ENCODE measurements at places on chromosomes 12 and 14.

DNA sequence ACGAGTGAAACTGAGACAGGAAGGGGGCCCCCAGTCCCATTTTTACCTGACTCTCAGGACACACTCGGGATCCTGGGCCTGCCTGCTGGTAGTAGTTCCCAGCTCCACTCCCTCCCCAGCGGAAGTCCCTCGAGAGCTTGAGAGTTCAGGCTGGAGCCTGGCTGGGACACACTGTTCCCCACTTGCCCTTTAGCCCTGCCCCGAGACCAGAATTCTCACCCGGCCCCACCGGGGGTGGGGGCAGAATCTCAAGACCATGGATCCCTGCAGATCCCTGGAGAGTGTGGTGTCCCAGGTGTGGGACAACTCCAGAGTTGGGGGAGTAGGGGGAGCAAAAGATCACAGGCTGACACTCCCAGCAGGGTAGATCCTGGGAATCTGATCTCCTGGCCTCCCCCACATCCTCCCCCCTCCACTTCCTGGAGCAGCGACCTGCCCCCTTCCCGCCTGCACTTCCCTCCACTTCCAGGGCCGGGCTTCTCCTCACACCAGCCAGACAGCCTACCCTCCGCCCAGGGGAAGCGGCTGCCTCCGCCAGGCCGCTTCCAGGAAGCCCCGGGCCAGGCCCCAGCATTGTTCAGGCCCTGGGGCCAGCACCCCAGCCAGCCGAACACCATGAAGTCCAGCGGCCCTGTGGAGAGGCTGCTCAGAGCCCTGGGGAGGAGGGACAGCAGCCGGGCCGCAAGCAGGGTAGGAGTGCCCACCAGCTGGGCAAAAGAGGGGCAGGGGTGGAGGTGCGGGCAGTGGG is at the start of gene TNS2:
Gene TNS2, plus strand, starts transcription at position 495 of the 748 bp plus-strand sequence. Its CDS starts 121 bp downstream, at position 616.
- DNase-seq = no peak

- DNase-seq = no peak
Observed at GRCh38 chr12:91654087-91654486, 471.5 kb upstream of the DCN start.

- no peak for DNase-seq
Observed at GRCh38 chr14:95034788-95035187, 122.5 kb downstream of the DICER1 start.

DNA sequence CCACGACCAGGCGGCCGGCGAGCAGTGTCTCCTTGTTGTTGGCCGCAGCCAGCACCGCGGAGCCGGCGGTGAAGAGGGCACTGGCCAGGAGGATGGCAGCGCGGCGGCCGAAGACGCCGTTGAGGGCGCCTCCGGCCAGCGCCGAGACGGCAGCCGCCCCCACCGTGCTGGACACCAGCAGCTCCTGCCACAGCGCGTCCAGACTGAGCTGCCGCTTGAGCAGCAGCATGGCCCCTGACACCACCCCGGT is 691 bp downstream of the SLC2A13 start:
- DNase-seq = peak; percentile 2

DNA sequence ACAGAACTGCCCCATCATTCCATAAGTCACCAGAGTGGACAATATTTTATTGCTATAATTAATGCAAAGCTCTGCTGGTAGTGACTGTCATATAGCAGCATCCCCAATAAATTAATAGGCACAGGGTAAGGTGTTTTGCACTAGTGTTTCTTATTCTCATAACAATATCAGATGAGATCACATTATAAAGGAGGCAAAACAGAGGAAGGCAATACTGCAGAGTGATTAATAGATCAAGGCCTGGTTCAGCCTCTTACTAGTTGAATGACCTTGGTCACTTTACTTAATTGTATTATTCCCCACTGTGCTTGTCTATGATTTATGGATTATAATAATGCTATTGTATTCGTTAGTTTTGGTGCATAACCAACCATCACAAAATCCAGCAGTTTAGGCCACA is 784.8 kb downstream of the VRK1 start:
- DNase-seq = no peak

DNA sequence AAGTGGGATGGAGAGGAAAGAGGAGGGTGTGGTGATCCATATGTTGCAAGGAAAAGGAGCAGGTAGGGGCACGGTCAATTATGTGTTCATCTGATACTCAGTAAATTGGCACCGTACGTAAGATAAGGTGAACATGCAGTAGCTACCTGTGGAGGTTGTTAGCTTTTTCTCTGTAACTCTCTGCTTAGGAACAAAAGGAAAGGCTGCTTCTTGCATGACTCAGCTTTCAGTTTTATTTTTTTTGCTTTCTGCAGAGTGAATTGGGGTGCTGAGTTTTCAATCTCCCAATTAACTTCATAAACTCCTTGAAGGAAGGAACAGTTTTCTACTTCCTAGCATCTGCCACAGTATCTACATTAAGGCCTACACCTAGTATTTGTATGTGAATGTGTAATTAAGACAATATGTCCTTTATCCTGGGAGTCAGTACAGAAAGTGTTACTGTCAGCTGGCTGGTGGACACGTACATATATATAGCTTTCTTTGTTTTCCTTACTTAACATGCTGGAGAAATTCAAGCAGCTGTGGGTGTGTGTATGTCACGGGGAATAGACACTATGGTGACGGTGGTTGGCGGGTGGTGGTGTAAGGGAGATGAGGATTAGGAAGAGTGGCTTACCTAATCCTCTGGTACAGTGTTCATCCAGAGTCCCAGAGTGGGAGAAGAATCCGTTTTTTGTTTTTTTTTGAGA is 40.1 kb upstream of the WNK1 start:
- no peak for DNase-seq

DNA sequence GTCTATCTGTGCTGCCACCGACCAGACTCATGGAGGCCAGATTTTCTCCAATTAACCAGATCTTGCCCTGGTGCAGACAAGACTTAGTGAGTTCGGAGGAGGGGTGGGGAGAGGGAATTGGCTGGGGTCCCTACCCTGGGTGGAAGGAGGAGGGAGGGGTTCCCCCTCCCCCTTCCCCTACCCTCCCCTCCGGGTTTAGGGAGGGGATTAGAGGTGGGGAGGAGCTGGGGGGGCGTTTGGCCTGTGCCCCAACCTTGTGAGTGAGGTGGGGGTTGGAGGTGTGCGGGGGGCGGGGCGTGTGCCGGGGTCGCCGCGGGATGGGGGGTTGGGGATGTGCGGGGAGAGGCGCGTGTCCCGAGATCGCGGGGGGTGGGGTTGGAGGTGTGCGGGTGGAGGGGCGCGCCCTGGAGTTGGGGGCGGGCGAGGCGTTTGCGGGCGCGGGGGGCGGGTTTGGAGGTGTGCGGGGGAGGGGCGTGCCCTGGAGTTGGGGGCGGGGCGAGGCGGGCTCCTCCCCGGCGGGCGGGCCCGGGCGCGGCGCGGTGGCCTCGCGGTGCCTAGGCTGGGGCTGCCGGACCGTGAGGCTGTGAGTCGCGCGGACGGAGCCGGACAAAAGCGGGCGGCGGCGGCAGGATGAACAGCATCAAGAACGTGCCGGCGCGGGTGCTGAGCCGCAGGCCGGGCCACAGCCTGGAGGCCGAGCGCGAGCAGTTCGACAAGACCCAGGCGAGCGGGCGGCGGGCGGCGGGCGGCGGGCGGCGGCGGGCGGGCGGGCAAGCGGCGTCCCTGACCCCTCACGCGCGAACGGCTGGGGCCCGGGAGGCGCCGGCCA is at the start of gene HIP1R:
Gene HIP1R, plus strand, starts transcription at position 537 of the 829 bp plus-strand sequence. Its CDS starts 94 bp downstream, at position 631.
- peak; percentile 46 for DNase-seq

- no peak for DNase-seq
Observed at GRCh38 chr12:108750526-108750925, 19.2 kb upstream of the CORO1C start.

DNA sequence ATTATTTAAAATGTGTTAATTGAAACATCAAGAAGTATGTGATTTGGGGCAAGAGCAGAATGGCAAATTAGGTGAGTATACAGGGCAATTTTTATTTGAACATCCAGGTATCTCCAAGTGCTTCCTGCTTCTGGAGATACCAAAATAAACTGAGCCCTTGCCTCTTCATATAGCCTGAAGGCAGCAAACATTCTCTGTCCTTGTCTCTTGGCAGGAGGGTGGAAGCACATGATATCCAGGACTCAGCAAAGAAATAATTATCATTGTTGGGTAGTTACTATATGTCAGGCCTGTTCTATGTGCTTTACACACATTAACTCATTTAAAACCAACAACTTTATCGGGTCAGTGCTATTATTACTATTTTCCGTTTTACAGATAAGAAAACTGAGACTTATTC is 12.5 kb downstream of the LIN7A start:
- no peak for DNase-seq

GRCh38 chr12:18895540-18895939 is 157.6 kb downstream of the CAPZA3 start:
- no peak for DNase-seq

- DNase-seq = no peak
Observed at GRCh38 chr12:6921996-6922946, 5.5 kb upstream of the ATN1 start.

- DNase-seq = no peak
Observed at GRCh38 chr12:29599381-29599780, 101.9 kb upstream of the OVCH1 start.

- no peak for DNase-seq
Observed at GRCh38 chr14:69356903-69357543, 41.1 kb downstream of the ERH start.

DNA sequence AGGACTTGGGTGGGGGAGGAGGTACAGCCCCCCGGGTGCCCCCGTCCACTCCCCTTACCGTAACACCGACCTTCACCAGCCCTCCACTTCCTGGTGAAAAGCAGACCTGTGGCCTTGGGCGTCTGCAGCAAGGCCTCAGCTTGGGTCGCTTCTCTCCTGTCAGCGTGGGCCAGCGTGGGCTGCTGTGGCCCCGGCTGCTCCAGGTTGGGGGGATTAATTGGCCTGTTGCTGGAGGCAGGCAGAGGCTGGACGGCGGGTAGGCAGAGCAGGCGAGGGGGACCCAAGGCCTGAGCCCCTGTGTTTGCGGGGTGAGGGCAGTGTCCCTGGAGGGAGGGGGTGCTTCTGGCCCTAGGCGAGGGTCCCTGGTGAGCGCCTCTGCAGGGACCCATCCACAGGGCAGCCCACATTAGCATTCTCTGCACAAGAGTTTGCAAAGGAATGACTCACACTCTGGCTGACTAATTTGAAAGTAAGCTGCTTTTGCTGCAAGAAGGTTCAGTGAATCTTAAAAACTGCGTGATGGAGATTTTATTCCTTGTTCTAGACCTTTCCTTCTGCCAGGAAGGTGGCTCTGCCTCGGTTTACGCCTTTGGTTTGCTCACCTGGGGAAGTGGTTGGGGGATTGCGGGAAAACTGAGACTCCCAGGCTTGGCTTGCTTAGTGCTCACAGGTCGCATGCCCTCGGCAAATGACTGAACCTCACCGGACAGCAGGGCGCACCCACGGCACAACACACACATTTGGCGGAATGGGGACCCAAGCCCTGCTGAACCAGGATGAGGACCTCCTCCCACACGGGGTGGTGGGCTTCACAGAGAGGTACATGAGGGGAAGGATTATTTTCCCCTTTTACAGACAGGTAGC is 37.9 kb upstream of the DLK1 start:
- no peak for DNase-seq

- no peak for DNase-seq
Observed at GRCh38 chr12:1920971-1921370, 2.5 kb upstream of the CACNA2D4 start.

DNA sequence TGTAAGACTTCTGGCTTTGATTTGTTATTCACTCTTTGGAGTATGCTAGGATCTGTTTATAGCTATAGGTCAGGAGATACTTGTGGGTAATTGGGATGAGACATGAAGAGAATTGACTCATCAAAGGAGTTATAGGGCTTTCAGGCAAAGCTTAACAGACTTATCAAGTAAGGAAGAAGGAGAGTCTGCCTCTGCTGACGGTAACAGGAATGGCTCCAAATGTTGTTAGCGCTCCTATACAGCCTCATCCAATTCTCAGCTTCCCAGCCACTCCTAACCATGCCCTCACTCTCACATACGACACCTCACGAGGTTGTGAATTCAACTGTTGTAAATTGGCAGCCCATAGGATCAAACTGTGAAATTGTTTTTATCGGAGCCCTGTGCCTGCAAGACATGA is 140.5 kb downstream of the KCNA5 start:
- DNase-seq = no peak

DNA sequence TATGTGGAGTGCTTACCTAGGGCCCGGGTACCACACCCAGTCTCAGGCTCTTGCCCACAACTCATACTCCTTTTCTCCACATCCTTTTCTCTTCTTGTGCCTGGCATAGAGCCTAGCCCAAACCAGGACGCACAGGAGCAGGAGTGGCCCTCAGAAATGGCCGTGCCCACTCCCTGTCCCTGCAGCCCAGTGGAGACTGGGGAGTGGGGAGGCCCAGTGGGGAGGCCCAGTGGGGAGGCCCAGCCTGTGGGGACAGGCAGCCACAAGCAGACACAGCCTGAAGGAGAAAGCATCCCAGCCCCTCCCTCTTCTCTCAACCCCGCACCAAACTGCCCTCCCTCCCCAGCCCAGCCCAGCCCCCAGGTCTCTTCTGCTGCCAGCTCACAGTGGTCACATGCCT is 196.8 kb downstream of the KIF26A start:
- DNase-seq = no peak

GRCh38 chr12:74890237-74890599 is 319.4 kb downstream of the KCNC2 start:
- no peak for DNase-seq

DNA sequence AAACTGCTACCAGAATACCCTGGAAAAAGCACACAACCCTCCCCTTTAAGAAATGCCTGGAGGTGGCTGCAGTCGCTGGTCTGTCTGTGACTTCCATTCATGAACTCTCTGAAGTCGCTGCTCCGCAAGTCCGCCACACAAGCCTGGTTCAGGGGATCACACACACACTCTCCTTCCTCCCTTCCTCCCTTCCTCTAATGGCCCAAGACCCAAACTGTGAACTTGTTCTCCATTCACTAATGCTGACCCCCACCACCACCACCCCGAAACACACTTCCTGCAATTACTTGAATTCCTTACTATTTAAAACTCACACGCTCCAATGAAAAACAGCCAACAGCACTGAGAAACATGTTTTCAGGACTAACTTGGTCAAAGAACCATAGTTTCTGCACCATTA is 1.0 kb upstream of the LMO3 start:
- no peak for DNase-seq

- DNase-seq = no peak
Observed at GRCh38 chr12:101857043-101857558, 20.3 kb upstream of the DRAM1 start.

- DNase-seq = no peak
Observed at GRCh38 chr12:124884587-124885438, 21.1 kb upstream of the SCARB1 start.

GRCh38 chr14:64594438-64594837 is 44.7 kb downstream of the PPP1R36 start:
- no peak for DNase-seq

GRCh38 chr12:52655251-52655650 is 3.2 kb upstream of the KRT2 start:
- no peak for DNase-seq

All from effector CD4-positive, alpha-beta T cell (primary cell).